ENCODE measurements at places on chromosomes 3 and 15. TPM values are rescaled to one million over a fixed set of nuclear protein-coding genes. Genes with fewer than 3 reads are reported as not detected.

DNA sequence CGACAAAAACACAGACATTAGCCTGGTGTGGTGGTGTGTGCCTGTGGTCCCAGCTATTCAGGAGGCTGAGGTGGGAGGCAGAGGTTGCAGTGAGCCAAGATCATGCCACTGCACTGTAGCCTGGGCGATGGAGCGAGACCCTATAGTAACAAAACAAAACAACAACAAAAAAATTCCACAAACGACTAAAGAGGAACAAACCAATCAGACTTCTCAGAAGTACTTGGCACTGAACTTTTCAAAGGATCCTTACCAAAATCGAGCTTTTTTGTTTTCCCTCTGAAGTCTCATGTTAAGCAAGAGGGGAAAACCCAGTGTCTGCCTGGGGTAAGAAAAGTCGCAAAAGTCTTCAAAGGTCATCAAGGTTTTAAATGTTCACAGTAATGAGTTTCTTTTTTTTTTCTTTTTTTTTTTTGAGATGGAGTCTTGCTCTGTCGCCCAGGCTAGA is 30.1 kb upstream of the TFRC start:
- H3K27ac ChIP-seq, result no peak overlapping the region
- DNase-seq, result no peak
- H3K27me3 ChIP-seq, result no peaks in the 10 kb centered on the region

GRCh38 chr15:87746333-87746732 is 510.2 kb downstream of the NTRK3 start:
- no peak overlapping the region for H3K4me3 ChIP-seq
- DNase-seq, result no peak
- no peak overlapping the region for H3K27ac ChIP-seq
- H3K4me1 ChIP-seq, result no peaks in the 10 kb centered on the region
- H3K27me3 ChIP-seq, result no peaks in the 10 kb centered on the region

- no peak for DNase-seq
- no peak overlapping the region for H3K27ac ChIP-seq
- no peaks in the 10 kb centered on the region for H3K4me1 ChIP-seq
- no peaks in the 10 kb centered on the region for H3K36me3 ChIP-seq
Observed at GRCh38 chr3:187719628-187720336, 17.4 kb upstream of the RTP2 start.

- H3K4me1 ChIP-seq, result peaks cover 1% of the 10 kb centered on the region
- no peak overlapping the region for H3K4me3 ChIP-seq
- H3K27me3 ChIP-seq, result no peaks in the 10 kb centered on the region
- H3K27ac ChIP-seq, result no peak overlapping the region
Observed at GRCh38 chr3:187104342-187104741, 35.0 kb downstream of the RPL39L start.

DNA sequence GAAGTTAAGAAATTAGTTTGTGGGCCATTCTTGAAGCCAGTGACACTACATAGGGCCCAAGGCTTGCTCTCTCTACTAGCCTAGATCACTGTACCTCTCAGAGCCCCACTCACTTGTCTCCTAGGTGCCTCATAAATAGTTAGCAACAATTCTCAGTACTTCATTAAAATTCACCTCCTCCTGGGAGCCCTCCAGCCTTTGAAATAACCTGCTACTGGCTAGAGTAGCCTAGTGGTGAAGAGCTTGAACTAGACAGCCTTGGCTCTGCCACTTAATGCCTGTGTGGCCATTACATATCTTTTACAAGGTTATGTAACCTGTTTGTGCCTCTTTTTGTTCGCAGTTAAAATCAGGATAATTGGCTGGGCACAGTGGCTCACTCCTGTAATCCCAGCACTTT is 89.3 kb downstream of the UBE2E2 start:
- no peak for DNase-seq
- H3K27ac ChIP-seq, result no peak overlapping the region
- H3K36me3 ChIP-seq, result no peaks in the 10 kb centered on the region
- no peaks in the 10 kb centered on the region for H3K27me3 ChIP-seq
- no peaks in the 10 kb centered on the region for H3K4me1 ChIP-seq

DNA sequence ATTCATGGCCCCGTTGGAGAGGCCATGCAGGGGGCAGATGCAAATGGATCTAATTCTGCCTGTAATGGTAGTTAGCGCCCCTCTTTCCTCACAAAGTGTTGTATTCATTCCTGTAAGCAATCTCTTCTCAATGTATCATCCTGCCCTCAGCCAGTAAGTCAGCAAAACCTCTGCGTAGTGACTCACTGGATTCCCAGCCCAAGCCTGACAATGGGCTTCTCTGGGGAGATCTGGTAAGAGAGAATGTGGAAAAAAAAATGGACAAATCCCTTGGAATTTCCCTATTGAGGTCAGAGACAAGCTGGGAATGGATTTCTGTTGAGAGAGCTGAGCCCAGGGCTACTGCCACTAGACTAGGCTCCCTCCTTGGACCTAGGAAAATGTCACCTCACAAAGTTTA is 25.4 kb downstream of the ADPGK start:
- H3K4me1 ChIP-seq, result no peaks in the 10 kb centered on the region
- DNase-seq, result no peak
- no peak overlapping the region for H3K4me3 ChIP-seq
- H3K27ac ChIP-seq, result no peak overlapping the region
- H3K36me3 ChIP-seq, result no peaks in the 10 kb centered on the region
- no peaks in the 10 kb centered on the region for H3K27me3 ChIP-seq

- H3K36me3 ChIP-seq, result no peaks in the 10 kb centered on the region
- no peaks in the 10 kb centered on the region for H3K27me3 ChIP-seq
- no peak overlapping the region for H3K4me3 ChIP-seq
- no peaks in the 10 kb centered on the region for H3K4me1 ChIP-seq
- DNase-seq, result no peak
Observed at GRCh38 chr3:46557814-46558183, 8.3 kb downstream of the LRRC2 start.

GRCh38 chr3:52721002-52721729 is 15.3 kb downstream of the SPCS1 start:
- no peak overlapping the region for H3K27ac ChIP-seq
- H3K4me1 ChIP-seq, result no peaks in the 10 kb centered on the region
- DNase-seq, result no peak
- no peaks in the 10 kb centered on the region for H3K36me3 ChIP-seq
- no peaks in the 10 kb centered on the region for H3K27me3 ChIP-seq

Gene SH2D7
- total RNA-seq, result not detected

Gene SPTSSB
- total RNA-seq, result not detected

Gene HAPLN3
- 6.9 TPM for total RNA-seq

Gene TRPC1
- 30.2 TPM for total RNA-seq

Gene MAGEF1
- 29.3 TPM for total RNA-seq

Gene CD96
- total RNA-seq, result 0.38 TPM

Gene VWA5B2
- 0.53 TPM for total RNA-seq

Gene C3orf22
- not detected for total RNA-seq
